Epithelial cell of esophagus (primary cell): ENCODE measurements at places on chromosomes 1 and 21.

- no peak for DNase-seq
Measured at GRCh38 chr1:197195100-197195499, 48.6 kb upstream of the ASPM start.

- no peak for DNase-seq
Measured at GRCh38 chr1:201608635-201609395, 69.9 kb downstream of the NAV1 start.

GRCh38 chr1:3319874-3320245 lies 134.6 kb upstream of the ARHGEF16 start:
- DNase-seq, result peak; percentile 37

GRCh38 chr1:24152631-24153494 lies 9.9 kb upstream of the IL22RA1 start:
- DNase-seq, result no peak

GRCh38 chr1:220093361-220094015 lies 444 bp upstream of the IARS2 start:
- no peak for DNase-seq

- DNase-seq, result no peak
Measured at GRCh38 chr21:45032332-45032731, 42.0 kb upstream of the ADARB1 start.
